ENCODE measurements at places on chromosomes 4 and X.

GRCh38 chr4:1061760-1062159 is 50.3 kb downstream of the FGFRL1 start:
- no peak for DNase-seq

- DNase-seq: no peak
Observed at GRCh38 chrX:50002067-50002714, 79.8 kb downstream of the CLCN5 start.

GRCh38 chrX:136130931-136131833 is 16.2 kb upstream of the FHL1 start:
- DNase-seq: no peak

- no peak for DNase-seq
Observed at GRCh38 chr4:107035819-107036583, at the start of gene DKK2. Gene DKK2, minus strand, starts transcription at chr4:107036313. Its CDS starts 722 bp downstream, at chr4:107035591.

- no peak for DNase-seq
Observed at GRCh38 chr4:36208893-36209473, 35.3 kb downstream of the ARAP2 start.

GRCh38 chr4:150710770-150711375 is 128.9 kb downstream of the MAB21L2 start:
- DNase-seq: no peak

DNA sequence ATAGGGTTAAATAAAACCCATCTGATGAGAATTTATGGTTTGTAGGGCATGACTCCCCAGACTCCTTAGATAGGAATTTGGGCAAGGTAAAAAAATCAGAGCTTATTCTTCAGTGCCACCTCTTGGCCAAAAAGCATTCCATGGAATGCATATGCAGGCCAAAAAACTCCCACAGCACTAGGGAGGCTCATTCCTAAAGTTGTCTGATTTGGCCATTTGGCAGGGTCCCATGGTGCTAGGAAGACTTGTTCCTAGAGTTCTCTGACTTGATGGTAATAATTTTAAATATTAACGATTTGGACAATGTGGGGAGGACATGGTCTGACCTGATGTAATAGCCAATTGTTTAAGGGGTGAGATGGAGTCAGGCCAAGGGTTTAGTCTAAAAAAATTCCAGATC is 93.0 kb downstream of the SPIN4 start:
- DNase-seq: no peak

DNA sequence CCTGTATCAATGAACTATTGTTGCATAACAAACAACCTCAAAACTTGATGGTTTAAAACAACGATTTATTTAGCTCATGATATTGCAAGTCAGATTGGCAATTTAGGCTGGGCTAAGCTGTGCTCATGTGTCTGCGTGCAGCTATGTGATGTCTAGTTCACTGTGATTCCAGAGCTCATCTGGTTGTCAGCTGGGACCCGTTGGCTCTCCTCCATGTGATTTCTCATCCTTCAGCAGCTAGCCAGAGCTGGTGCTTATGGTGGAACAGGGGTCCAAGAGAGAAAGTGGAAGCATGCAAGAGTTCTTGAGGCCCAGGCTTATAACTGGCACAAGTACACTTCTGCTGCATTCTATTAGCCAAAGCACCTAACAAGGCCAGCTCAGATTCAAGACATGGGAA is 28.8 kb upstream of the TRPC3 start:
- DNase-seq: no peak

All from hypothalamus (tissue), 51 donors.